ENCODE measurements at places on chromosomes 16 and 17. TPM values are rescaled to one million over a fixed set of nuclear protein-coding genes. Genes with fewer than 3 reads are reported as not detected.

The GAS2L2 gene
- total RNA-seq, result 0.11 TPM

- no peak for DNase-seq
- no peak overlapping the region for H3K4me3 ChIP-seq
- H3K27me3 ChIP-seq, result no peaks in the 10 kb centered on the region
- H3K36me3 ChIP-seq, result no peaks in the 10 kb centered on the region
- no peaks in the 10 kb centered on the region for H3K4me1 ChIP-seq
- H3K27ac ChIP-seq, result no peak overlapping the region
These were observed 183.5 kb upstream of the MAF start for GRCh38 chr16:79784007-79784406.

DNA sequence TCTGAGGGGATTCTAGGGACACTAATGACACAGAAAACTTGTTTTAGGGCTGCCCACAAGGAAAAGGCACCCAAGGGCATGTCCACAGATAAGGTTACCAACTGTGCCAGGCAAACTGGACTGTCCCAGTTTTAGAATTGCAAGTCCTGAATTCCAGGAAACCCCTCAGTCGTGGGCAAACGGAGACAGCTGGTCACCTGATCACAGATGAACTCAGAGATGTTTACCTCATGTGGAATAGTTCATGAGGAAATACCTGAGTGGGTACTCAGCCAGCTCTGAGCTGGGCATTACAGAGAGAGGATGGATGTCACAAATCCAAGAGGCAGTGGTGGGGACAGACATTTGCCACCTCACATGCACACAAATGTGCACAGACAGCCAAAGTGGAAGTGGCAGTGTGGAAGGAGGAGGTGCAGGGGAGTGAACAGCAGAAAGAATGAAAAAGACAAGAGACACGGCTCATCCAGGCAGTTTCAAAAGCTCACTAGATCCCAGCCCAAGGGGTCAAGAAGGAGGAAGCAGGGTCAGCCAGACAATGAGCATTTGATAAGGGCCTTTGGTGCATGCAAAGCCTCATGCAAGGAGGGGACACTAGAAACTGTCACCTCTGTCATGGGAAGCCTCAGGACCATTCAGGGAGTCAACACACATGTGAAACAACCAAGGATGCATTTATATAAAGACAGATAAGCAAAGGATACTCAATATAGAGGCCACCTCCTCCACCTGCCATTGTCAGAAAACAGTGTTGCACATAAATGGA is 24.8 kb downstream of the TTLL6 start:
- H3K36me3 ChIP-seq, result no peaks in the 10 kb centered on the region
- peaks cover 13% of the 10 kb centered on the region for H3K4me1 ChIP-seq
- no peak overlapping the region for H3K4me3 ChIP-seq
- no peak for DNase-seq
- peaks cover 51% of the 10 kb centered on the region for H3K27me3 ChIP-seq

- H3K27me3 ChIP-seq, result peaks cover 17% of the 10 kb centered on the region
- DNase-seq, result no peak
- peaks cover 32% of the 10 kb centered on the region for H3K4me1 ChIP-seq
- H3K36me3 ChIP-seq, result no peaks in the 10 kb centered on the region
- H3K4me3 ChIP-seq, result peak overlapping the region; percentile 82
These were observed 141.2 kb downstream of the SEC14L1 start for GRCh38 chr17:77281904-77282367.

- no peaks in the 10 kb centered on the region for H3K36me3 ChIP-seq
- H3K4me1 ChIP-seq, result peaks cover 1% of the 10 kb centered on the region
- H3K27ac ChIP-seq, result no peak overlapping the region
- no peak overlapping the region for H3K4me3 ChIP-seq
These were observed 30.6 kb upstream of the MMD start for GRCh38 chr17:55452139-55452790.
